D721Med (cell line): ENCODE measurements at places on chromosomes 4 and X.

DNA sequence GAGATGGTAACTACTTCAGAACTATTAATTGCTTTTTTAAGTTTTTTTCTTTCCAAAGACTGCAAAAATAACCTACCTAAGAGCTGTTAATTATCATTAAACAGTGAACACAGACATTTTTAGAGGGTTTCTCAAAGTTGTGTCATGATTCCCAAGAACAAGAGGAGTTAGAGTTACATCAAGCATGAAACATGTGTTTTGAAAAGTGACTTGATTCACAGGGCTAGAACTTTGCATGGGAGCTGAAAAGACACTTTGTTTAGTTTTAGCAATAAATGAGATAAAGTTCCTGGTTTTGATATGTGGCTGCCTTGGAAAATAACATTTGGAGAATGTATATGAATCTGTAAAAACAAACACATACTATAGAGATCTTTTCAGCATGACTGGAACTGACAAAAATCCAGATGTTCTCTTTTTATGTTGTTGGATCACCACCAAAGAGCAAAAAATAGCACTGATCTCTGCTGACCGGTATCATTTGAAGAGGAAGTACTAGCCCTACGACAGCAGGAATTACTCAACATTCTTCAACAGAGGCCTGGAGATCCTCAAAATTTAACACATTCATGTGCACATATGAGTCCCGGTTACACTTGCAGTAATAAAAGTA lies 173.0 kb upstream of the PCDH18 start:
- DNase-seq, result no peak

GRCh38 chr4:729336-730315 lies 24.0 kb downstream of the PCGF3 start:
- no peak for DNase-seq

- no peak for DNase-seq
Observed at GRCh38 chrX:118660085-118660484, 67.3 kb upstream of the IL13RA1 start.

DNA sequence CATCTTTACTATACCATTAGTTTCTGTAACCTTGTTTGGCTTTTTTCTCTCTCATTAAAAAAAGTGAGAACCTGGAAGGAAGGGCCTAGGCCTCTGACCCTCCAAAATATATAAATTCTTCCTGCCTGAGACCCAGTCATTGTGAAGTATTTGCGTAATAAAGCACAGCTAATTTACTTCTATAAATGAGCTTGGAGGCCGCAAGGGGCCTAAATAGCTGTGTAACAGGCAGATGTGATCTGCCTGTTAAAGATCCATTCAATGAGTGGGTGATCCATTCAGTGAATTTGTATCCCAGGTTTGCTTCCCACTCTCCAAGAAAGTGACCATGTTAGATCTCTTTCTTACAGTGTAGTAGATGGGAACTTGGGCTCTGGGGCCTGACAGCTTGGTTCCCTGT lies 595 bp upstream of the PYURF start:
- DNase-seq, result no peak

DNA sequence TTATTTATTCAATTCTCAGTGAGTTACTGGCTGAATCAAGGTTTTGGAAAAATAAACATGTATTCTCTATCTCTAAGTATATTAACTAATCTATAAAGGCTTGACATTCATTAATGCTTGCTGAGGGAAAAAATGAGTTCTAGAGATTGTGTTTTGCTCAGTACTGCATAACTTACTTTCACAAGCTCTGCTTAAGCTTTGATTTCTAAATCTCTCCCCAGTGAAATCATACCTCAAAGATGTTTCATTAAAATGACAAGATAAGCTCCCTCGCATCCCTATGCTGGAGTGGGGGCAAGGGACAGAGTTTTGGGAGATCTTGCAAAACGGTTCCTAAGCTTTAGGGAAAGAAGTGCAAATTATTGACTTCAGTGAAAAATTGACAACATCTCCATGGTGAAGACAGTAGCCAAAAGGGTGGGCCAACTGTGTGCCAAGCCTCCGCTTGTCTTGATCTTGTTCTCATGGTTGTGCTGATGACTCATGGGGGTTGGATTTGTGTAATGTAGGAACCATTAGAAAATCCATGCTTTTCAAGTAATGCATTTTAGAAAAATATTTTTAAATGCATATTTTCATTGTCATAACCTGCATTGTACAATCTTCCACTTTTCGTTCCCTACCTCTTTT lies 521.4 kb downstream of the RPA4 start:
- DNase-seq, result no peak

DNA sequence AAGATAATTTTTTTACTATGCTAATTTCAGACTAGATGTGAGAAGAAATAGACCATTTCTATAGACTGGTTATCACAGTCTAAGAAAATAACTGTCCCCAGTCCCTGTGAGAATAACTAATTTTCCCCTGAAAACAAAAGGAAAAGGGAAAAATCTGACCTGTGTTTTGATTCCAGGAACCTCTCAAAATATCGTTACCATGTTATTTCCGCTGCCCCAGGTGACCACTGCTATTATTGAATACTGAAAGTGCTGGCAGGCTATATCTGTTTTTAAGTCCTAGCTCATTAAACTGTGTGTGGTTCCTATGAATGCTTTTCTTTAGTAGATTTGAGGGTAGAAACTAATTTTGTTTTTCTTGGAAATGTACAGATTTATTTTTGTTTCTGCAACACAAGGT lies 83.6 kb downstream of the GAB1 start:
- no peak for DNase-seq

DNA sequence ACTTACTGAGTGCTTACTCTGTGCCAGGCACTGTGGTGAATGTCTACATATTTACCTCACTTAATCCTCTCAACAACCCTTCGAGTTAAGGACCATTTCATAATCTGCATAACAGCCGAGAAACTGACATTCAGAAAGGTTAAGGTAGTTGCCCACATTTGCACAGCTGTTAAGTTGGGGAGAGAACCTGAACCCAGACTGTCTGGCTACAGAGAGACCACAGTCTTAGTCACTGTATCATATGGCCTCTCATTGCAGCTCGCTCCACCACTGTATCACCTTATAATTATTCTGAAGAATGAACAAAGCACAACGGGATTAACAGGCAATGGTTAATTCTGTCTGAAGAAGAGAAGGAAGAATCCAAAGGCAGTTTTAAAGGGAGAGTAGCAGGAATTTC lies 98.5 kb downstream of the ADGRA3 start:
- DNase-seq, result no peak

GRCh38 chr4:472881-473569 lies 25.9 kb downstream of the ZNF721 start:
- no peak for DNase-seq

- no peak for DNase-seq
Observed at GRCh38 chr4:185868983-185869382, 57.0 kb upstream of the SORBS2 start.

GRCh38 chr4:56704089-56704871 lies 23.2 kb upstream of the HOPX start:
- no peak for DNase-seq

DNA sequence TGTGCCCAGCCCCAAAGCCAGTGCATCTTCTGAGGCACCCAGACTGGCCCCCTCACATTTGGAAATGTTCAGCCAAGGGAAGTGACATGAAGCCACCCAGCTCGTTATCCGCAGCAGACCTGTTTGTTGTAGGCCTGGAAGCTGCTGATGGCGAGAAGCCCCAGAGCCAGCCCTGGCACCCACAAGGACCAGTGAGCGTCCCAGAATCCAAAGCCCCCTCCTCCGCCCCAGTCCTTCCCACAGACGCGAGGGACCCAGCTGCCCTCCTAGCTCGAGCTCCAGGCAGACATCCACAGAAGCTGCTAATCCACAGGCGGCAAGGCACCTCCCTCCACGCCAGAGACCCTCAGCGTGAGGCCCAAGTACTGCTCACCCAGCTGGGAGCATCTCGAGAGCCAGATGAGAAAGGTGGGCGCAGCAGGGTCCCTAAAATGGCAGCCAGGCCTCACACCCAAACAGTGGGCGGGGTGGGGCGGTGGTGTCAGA lies 7.4 kb downstream of the ABLIM2 start:
- no peak for DNase-seq

- DNase-seq, result no peak
Observed at GRCh38 chr4:153022241-153022715, 86.2 kb downstream of the FHDC1 start.

GRCh38 chr4:40825014-40825838 lies 75.5 kb downstream of the NSUN7 start:
- DNase-seq, result no peak

DNA sequence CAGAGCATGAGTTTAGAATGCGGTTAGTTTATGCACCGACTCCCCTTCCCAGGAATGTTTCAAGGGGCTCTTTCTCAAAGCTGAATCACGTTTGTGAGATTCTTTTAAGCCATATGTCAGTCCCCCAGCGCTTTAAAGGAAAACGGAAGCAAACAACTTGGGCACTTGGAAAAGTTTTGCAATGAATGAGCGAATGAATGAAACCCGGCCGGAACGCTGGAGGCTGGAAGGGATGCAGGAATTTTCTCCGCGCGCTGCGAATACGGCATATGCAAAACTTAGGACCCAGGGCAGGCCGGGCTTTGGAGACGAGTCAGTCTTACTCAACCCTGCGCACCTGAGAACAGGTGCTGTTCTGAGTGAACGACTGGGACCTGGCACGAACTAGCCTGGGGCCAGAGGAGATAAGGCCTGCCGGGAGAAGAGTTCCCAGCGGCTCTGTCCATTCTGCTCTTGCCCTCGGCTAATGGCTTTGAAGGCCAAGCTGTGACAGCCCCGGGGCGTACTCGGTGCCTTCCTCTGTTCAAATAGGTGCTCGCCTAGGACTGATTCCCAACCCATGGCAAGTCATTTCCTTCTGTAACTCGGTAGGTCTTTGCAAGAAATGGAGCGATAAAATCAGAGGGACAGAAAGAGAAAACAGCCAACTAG lies 743 bp upstream of the NRK start:
- DNase-seq, result no peak

- no peak for DNase-seq
Observed at GRCh38 chr4:37503261-37503660, 182.9 kb downstream of the RELL1 start.

DNA sequence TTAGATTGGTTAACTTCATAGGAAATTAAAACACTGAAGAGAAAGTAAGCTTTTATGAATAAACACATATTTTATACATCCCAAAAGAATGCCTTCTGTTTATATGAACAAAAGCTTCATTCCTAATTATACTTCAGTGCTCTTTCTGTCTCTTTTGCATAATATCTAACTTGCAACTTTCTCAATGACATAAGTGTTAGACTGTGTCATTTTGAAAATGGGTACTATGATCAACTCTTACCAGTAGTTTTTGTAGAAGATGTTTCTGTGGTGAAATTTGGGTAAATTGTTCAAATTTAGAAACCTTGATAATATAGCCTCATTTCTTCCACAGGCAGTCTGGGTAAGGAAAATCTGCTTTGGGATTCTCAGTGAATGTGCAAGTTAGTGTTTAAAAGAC lies 991.4 kb downstream of the CCSER1 start:
- DNase-seq, result no peak

GRCh38 chr4:72531768-72532290 lies 37.2 kb downstream of the ADAMTS3 start:
- no peak for DNase-seq

GRCh38 chr4:175065228-175065627 lies 147.1 kb downstream of the ADAM29 start:
- no peak for DNase-seq

- no peak for DNase-seq
Observed at GRCh38 chrX:31297881-31298280, 226.0 kb upstream of the FTHL17 start.

GRCh38 chr4:146211440-146211839 lies 2.9 kb upstream of the REELD1 start:
- DNase-seq, result no peak

- DNase-seq, result no peak
Observed at GRCh38 chrX:2340991-2341390, 159.8 kb downstream of the DHRSX start.

DNA sequence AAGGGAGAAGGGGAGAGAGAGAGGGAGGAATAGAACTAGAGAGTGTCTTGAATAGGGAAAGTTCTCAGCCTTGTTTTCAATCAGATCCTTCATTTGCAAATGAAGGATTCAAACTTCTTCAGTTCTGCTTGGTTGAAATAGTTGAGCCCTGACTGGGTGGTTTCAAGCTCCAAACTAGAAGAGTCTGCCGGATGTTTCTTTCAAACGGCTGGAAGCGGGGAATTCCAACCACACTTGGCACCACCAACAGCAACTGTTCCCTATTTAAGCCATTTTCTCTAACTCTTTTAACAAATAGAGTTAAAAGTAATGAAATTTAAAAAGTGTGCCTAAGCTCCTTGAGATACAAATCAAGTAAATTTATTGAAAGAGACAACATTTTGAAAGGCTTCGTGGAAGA lies 67.5 kb upstream of the DDX60 start:
- no peak for DNase-seq

DNA sequence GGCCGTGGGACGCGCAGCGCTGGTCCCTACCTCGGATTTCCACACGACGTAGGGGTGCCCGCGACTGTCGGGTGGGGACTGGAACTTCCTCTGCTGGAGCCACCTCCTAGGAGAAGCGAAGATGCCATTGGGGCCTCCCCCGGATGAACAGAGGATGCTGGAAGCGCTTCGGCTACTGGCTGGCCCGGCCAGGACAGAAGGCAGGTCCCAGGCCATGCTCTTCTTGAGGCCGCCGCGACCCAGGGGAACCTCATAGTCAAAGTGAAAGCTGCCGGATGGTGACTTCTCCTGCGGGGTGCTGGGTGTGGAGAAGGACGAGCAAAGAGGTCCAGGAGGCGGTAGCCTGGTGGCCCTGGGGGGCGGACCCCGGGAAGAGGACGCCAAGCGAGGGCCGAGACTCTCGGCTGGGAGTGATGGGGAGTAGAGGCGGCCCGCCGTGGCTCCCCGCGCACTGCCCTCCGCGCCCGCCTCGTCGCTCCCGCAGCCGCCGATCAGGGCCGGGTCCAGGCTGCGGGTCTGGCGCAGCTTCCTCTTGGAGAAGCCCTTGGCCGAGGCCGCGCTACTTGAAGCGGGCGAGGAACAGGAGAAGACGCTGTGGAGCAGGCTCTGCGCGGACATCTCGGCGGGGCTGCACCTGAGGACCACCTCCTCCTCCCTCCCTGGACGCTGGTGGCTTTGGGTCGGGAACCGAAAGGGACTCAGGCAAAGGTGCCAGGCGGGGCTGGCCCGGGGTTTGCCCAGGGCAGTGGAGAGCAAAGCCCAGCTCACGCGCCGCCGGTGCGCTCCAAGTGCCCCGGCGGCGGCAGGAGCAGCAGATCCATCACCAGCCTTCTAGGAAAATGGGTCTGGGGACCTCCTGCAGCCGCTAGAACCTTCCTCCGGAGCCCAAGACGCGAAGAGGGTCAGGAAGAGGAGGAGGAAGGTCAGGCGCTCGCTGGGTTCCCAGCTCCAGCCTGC lies 1.2 kb downstream of the ARHGAP6 start:
- DNase-seq, result no peak

DNA sequence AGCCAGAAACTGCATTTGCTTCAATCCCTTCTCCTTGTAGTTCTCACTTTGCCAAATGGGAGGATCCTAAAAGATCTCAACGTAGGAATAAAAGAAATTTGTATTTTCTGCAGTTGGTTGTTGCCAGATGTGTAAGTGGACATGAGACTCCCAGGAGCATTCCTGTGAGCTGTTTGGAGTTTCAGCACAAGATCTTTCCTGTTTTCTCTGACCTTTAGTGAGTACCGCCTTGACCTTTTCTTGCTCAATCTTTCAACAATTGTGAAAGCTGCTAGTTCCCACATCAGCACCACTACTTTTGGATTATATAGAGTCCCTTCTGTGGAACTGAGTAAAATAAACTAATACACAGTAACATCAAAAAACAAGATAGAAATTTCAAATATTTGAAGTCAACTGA lies 683.8 kb upstream of the PABPC4L start:
- no peak for DNase-seq
